ENCODE measurements at places on chromosomes 12 and 14.

DNA sequence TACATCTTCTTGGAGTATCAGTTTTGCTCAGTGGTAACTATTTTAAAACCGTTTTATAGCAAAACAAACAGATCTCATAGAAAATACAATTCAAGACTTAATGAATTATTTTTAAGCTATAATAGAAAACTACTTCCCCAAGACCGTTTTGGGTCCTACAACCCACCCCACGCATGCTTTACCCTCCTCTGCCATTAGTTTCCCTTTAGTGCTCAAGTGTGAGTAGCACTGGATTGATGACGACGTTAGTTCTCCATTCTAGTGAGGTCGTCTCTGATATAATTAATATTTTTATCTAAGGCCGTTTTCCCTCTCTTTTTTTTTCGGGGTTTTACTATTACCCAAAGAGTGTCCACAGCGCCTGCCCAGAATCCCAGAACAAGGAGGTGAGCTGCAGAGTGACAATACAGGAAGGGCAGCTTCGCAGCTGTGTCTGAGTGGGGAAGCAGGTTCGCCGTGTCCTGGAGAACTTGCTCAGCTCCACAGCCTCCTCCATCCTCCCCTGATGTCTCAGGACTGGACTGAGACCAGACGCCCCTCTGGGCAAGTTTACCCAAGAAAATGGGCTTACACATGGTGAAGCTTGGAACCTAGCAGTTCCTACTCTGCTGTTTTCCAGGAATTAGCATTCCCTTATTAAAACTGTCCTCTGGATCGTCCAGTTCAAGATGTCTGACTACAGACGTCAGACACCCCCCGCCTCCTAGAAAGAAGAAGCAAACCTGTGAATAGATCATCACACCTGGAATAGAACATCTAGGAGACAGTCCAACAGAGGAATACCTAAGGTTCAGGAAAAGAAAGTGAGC lies 31.9 kb upstream of the MON2 start:
- no peak for DNase-seq

DNA sequence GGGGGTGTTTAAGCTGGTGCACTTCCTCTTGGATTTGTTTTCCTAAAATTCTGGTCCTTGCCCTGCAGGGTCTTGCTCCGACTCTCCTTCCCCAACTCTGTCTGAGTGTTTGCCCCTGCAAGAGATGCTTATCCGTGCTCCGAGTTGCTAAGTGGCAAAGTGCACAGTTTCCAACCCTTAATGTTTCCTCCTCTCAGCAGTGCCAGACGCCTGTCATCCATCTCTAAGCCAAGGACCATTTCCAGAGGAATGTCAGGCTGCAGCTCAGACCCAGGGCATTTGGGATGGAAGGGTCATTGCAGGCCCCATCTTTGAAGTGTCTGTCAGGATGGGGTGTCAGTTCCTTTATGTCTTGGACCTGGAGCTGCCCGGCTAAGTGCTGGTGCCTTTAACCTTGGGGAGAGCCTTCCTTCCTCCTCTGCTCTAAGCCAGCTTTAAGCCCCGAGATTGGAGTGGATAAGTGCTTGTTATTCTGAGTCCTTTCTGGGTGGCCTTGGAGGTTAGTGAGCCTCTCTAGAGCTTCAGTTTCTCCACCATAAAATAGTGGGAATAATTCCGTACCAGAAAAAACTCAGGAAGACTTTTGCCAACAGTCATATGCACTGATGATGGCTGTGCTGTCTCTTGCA lies 15.0 kb downstream of the WNT5B start:
- DNase-seq: peak; percentile 86

DNA sequence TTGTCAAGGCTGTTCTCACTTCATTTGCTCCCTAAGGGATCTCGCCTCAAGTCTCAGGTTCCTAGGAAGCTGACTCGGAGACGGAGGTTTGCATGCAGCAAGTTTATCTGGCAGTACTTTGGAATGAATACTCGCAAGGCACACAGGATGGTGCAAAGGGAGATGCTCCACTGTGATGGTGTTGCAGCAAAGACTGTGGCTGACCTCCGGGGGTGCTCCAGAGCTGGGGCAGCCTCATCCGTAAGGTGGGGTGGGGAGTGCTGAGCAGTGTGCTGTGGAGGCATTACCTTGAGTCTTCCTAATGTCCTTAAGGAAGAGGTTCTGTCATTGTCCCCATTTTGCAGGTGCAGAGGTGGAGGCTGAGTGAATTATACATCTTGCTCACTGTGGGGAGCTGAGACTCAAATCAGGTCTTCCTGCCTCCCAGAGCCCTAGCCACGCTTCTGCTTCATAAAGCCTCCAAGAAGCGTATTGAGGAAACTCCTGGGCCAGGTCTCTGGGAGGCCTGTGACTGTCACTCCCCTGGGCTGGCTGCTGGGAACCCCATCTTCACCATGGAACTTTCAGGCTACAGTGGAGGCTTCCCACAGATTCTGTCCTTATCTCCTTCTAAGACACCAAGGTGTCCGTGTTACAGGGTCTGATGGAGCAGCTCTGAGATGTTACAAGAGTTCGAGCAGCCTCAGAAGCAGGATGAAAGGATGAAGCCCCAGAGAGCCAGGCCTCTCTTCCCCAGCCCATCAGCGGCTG lies 39.5 kb downstream of the GALNT16 start:
- no peak for DNase-seq

- no peak for DNase-seq
Measured at GRCh38 chr12:1540690-1541089, 53.7 kb downstream of the FBXL14 start.

DNA sequence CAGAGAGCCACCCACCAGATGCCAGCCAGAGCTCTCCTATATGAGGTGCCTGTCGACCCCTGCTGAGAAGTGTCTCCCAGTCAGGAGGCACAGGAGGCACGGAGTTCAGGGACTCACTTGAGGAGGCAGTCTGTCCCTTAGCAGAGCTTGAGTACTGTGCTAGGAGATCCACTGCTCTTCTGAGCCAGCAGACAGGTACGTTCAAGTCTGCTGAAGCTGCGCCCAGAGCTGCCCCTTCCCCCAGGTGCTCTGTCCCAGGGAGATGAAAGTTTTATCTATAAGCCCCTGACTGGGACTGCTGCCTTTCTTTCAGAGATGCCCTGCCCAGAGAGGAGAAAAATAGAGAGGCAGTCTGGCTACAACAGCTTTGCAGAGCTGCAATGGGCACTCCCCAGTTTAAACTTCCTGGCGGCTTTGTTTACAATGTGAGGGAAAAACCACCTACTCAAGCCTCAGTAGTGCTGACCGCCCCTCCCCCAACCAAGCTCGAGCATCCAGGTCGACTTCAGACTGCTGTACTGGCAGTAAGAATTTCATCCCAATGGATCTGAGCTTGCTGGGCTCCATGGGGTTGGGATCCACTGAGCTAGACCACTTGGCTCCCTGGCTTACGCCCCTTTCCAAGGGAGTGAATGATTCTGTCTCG lies 146.7 kb upstream of the USP15 start:
- DNase-seq: no peak

Data from NCI-H1092 treated with DMSO at 0.1 percent for 48 hours (cell line).